ENCODE measurements at places on chromosomes 4 and X.

DNA sequence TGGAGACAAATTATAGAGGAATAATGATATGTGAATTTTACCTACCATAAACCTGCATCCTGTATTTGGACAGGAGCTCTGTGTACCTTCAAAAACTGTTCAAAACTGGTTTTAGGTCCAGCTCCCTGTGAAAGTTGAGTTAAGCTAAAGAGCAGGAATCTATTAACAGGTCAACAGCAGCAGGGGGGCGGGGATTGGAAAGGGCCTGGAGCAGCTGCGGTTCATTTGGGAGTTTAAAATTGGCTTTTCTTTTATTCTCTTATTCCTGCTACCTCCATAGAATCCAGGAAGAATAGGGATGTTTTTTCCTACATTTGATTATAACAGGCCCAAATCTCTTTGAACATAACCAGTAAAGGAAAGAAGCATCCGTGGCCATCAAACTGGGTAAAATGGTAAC, 23.8 kb downstream of the SHROOM3 start:
- H3K27ac ChIP-seq, result no peak overlapping the region
- DNase-seq, result no peak
- no peak overlapping the region for H3K4me3 ChIP-seq
- H3K36me3 ChIP-seq, result no peaks in the 10 kb centered on the region
- no peaks in the 10 kb centered on the region for H3K4me1 ChIP-seq
- H3K27me3 ChIP-seq, result no peaks in the 10 kb centered on the region

DNA sequence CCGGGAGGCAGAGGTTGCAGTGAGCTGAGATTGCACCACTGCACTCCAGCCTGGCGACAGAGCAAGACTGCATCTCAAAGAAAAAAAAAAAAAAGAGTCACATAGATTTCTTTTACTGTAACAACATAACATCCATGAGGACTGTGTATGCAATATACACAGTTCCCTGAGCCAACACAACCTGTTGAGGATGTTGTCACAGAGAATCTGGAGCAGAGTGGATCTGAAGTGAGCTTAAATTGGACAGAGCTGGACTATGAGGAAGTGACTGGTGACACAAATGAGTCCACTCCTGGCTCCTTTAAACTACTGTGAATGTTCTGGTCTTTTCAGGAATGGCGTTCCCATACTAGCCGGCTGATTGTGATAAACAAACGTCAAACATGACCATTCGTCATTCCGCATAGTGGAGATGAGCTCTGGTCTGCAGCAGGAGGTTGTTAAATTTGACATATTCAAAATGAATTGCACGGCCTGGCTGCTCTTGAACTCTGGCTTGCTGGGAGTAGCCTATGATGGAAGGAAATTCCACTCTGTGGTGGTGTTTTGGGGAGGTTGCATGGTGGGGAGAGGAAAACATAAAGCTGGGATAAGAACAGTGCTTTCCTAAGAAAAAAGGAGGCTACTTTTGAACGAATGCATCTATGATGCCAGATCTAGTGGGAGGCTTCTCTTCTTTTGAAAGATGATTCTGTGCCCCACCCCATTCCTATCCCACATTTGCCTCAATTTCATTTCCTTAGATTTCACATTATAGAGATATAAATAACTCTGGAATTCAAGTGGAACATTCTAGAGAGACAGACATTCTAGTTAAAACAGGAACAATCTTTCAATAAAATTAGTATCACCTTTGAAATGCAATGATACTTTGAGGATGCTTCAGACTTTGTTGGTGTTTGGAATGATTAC, 149.5 kb downstream of the SHROOM3 start:
- peaks cover 42% of the 10 kb centered on the region for H3K27me3 ChIP-seq
- DNase-seq, result no peak
- no peaks in the 10 kb centered on the region for H3K36me3 ChIP-seq

GRCh38 chr4:102541697-102542096, 40.5 kb downstream of the NFKB1 start:
- no peak for DNase-seq
- no peak overlapping the region for H3K27ac ChIP-seq
- H3K27me3 ChIP-seq, result no peaks in the 10 kb centered on the region
- no peak overlapping the region for H3K4me3 ChIP-seq
- H3K4me1 ChIP-seq, result no peaks in the 10 kb centered on the region
- H3K36me3 ChIP-seq, result peaks cover 46% of the 10 kb centered on the region

GRCh38 chr4:166895771-166896170, 338.5 kb downstream of the SPOCK3 start:
- H3K27me3 ChIP-seq, result no peaks in the 10 kb centered on the region
- no peak overlapping the region for H3K27ac ChIP-seq
- H3K4me3 ChIP-seq, result no peak overlapping the region
- DNase-seq, result no peak
- no peaks in the 10 kb centered on the region for H3K4me1 ChIP-seq

- DNase-seq, result no peak
- H3K36me3 ChIP-seq, result no peaks in the 10 kb centered on the region
- no peaks in the 10 kb centered on the region for H3K27me3 ChIP-seq
- no peaks in the 10 kb centered on the region for H3K4me1 ChIP-seq
- no peak overlapping the region for H3K27ac ChIP-seq
- H3K4me3 ChIP-seq, result no peak overlapping the region
Observed at GRCh38 chr4:148573296-148573695, 131.1 kb upstream of the NR3C2 start.

- H3K27me3 ChIP-seq, result no peaks in the 10 kb centered on the region
- no peaks in the 10 kb centered on the region for H3K4me1 ChIP-seq
- DNase-seq, result no peak
- H3K36me3 ChIP-seq, result no peaks in the 10 kb centered on the region
Observed at GRCh38 chr4:8766610-8767009, 105.0 kb downstream of the HMX1 start.

DNA sequence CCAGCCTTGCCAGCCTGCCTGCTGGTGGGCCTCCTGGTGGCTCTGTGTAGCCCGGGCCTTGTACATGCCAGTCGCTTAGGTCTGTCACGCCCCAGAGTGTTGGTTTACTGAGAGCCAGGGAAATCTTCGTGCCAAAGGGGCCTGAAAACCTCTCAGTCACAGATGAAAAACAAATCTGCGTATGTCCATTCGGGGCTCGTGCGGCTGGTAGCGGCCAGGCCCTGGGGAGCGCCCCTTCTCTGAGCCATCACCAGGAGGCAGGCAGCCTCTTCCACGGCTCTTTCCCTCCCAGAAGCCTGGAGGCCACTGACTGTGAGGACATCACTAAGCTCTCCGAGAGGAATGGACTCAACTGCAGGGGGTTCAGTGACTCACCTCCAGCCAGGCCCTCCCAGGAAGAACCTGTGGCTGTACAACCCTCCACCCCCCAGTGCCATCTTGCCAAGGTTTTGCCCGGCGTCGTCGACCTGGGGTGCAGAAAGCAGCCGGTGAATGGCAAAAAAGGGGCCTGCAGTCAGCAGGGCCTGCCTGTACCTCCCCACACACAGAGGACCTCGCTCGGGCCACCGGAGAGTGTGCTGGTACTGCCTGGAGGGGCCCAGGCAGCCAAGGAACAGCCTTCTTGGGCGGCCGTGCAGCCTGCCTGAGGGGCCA, 162.2 kb downstream of the BCOR start:
- H3K27me3 ChIP-seq, result no peaks in the 10 kb centered on the region
- peaks cover 23% of the 10 kb centered on the region for H3K4me1 ChIP-seq
- no peak for DNase-seq
- no peak overlapping the region for H3K4me3 ChIP-seq
- H3K36me3 ChIP-seq, result no peaks in the 10 kb centered on the region
- peak overlapping the region; percentile 32 for H3K27ac ChIP-seq

DNA sequence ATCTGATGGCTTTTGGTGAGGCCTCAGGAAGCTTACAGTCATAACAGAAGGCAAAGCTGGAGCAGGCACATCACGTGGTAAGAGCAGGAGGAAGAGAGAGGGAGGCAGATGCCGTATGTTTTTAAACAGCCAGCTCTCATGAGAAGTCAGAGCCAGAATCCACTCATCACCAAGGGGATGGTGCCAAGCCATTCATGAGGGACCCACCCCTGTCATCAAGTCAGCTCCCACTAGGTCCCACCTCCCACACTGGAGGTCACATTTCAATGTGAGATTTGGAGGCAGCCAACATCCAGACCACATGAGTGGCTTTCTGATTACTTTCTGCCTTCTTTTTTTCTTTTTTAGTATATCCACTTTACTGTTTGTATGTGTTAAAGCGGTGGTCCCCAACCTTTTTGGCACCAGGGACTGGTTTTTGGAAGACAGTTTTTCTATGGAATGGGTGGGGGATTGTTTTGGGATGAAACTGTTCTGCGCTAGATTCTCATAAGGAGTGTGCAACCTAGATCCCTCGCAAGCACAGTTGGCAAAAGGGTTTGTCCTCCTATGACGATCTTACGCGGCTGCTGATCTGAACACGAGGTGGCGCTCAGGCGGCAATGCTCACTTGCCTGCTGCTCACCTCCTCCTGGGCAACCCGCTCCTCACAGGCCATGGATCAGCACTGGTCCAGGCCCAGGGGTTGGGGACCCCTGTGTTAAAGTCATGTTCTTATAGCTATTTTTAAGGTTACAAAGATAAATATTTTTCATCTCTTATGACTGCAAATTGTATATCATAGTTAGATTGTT, 61.7 kb downstream of the SLIT2 start:
- DNase-seq, result no peak
- no peaks in the 10 kb centered on the region for H3K36me3 ChIP-seq
- no peaks in the 10 kb centered on the region for H3K27me3 ChIP-seq
- no peak overlapping the region for H3K27ac ChIP-seq
- H3K4me3 ChIP-seq, result no peak overlapping the region
- H3K4me1 ChIP-seq, result no peaks in the 10 kb centered on the region

DNA sequence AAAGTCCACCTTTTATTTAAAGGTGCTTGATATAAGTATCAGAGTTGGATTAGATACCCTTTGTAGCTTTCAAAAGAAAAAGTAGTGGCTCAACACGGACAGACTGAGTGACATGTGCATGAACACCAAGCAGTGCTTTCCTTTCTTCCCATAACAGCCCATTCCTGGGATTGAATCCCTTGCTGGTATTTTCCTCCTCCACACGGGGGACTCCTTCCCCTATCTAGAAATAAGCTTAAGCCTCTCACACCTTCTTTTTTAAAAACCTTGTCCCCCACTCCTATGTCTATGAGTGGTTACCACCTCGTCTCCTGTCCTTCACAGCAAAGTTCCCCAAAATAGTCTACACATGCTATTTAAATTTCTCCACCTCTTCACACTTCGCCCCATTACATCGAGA, 5.1 kb downstream of the AP1S2 start:
- no peak overlapping the region for H3K27ac ChIP-seq
- no peak overlapping the region for H3K4me3 ChIP-seq
- H3K4me1 ChIP-seq, result peaks cover 25% of the 10 kb centered on the region
- peaks cover 57% of the 10 kb centered on the region for H3K27me3 ChIP-seq
- no peak for DNase-seq

- H3K4me3 ChIP-seq, result no peak overlapping the region
- H3K4me1 ChIP-seq, result peaks cover 37% of the 10 kb centered on the region
- H3K27me3 ChIP-seq, result no peaks in the 10 kb centered on the region
- no peak overlapping the region for H3K27ac ChIP-seq
Observed at GRCh38 chr4:6964858-6965257, 55.2 kb downstream of the TBC1D14 start.

- H3K4me3 ChIP-seq, result no peak overlapping the region
- H3K27me3 ChIP-seq, result no peaks in the 10 kb centered on the region
- H3K36me3 ChIP-seq, result no peaks in the 10 kb centered on the region
- H3K4me1 ChIP-seq, result no peaks in the 10 kb centered on the region
- no peak overlapping the region for H3K27ac ChIP-seq
Observed at GRCh38 chr4:58219179-58219578, 1109.0 kb upstream of the IGFBP7 start.

DNA sequence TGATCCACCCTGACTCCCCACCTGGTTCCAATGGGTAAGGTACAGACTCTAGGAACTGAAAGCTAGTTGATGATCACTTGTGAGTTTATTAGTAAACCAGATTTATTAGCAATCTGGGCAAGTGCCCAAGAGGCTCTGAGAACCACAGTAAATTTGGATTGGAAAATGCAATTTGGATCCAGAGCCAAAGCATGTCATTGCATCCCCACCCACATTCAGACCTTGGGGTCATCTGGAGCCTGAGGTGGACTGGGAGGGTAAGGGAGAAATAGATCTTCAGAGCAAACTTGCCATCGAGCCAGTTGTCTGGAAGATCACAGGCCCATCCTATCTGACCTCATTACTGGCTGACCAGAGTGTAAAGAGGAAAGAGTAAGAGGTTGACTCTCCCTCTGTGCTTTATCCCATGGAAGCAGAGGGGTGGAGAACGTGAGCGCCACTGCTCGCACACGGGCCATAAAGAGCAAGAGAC, 78.7 kb upstream of the RASGEF1B start:
- no peaks in the 10 kb centered on the region for H3K27me3 ChIP-seq
- H3K36me3 ChIP-seq, result no peaks in the 10 kb centered on the region
- no peak overlapping the region for H3K27ac ChIP-seq
- H3K4me1 ChIP-seq, result no peaks in the 10 kb centered on the region
- H3K4me3 ChIP-seq, result no peak overlapping the region
- no peak for DNase-seq

GRCh38 chrX:63751481-63751880, 33.5 kb downstream of the ARHGEF9 start:
- peaks cover 11% of the 10 kb centered on the region for H3K4me1 ChIP-seq
- DNase-seq, result no peak
- no peaks in the 10 kb centered on the region for H3K36me3 ChIP-seq
- no peak overlapping the region for H3K27ac ChIP-seq
- no peak overlapping the region for H3K4me3 ChIP-seq

DNA sequence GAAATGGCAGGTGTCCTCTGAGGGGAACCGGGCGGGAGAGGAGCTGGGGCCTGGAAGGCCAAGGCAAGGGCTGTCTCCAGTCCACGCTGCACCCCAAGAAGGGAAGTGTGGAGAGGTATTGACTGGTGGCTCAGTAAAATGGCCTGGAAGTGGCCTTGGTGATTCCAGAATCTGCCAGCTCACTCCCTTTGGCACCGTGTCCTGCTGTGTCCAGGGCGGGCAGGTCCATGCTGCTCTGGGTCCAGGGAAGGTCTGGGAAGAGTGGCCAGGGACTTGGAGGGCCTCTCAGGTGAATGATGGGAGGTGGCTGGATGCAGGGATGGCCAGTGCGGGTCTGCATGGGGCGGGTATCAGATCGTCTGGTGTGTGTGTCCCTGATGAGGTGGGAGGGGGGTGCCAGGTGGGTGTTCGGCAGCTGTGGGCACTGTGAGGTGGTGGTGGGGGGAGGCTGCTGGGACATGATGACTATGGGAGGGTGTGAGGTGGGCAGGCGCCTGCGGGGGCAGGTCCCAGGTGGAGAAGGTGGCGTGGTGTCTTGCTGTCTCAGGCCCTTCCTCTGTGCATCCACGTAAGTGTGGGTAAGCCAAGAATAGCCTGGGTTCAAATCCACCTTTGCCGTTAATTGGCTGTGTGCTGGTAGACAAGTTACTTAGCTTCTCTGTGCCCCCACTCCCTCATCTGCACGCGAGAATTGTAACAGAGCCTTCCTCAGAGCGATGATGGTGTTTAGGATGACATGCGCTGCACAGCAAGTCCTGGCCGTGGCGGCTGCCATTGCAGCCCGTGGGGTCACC, 17.7 kb downstream of the RGS12 start:
- DNase-seq, result no peak
- no peak overlapping the region for H3K4me3 ChIP-seq
- no peak overlapping the region for H3K27ac ChIP-seq
- H3K36me3 ChIP-seq, result no peaks in the 10 kb centered on the region

- no peaks in the 10 kb centered on the region for H3K4me1 ChIP-seq
- H3K36me3 ChIP-seq, result no peaks in the 10 kb centered on the region
- H3K27ac ChIP-seq, result no peak overlapping the region
Observed at GRCh38 chr4:156190615-156191014, 236.9 kb upstream of the CTSO start.

Measured in CD14-positive monocyte (primary cell).